ENCODE measurements at places on chromosomes 1 and 21. TPM values are rescaled to one million over a fixed set of nuclear protein-coding genes. Genes with fewer than 3 reads are reported as not detected.

The NBPF10 gene
- total RNA-seq, result 3.6 TPM

DNA sequence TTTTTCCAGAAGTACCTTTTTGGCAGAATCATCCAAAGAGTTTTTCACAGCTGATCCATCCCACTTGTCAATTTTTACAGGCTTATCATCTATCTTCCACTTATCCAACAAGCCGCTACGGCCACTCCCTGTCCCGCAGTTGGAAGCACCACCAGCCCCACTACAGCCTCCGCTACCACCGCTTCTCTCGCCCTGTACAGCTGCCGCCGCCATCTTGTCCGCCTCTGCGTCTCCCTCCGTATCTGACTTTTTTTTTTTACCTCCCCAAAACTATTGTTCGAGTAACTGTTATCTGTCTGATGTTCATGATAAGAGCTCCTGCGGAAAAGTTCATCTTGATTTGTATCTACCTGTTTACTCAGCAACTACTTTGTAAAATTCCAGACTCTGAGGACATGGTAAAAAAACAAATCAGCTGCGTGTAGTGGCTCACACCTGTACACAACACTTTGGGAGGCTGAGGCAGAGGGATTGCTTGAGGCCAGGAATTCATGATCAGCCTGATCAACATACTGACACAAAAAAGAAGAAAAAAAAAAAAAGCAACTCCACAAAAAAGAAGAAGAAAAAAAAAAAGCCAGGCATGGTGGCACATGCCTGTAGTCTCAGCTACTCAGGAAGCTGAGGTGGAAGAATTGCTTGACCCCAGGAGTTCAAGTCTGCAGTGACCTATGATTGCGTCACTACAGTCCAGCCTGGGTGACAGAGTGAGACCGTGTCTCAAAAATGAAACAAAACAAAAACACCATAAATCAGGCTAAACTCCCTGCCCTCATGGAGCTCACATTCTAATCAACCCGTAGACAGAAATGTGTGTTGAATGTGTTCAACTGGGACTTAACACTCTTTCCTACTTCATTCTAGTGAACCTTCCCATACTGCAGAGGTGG is 8.0 kb upstream of the EYA3 start:
- DNase-seq, result no peak

GRCh38 chr1:57424231-57425027 is 569 bp upstream of the DAB1 start:
- DNase-seq, result no peak

GRCh38 chr1:232922485-232922884 is 27.9 kb upstream of the NTPCR start:
- no peak for DNase-seq

DNA sequence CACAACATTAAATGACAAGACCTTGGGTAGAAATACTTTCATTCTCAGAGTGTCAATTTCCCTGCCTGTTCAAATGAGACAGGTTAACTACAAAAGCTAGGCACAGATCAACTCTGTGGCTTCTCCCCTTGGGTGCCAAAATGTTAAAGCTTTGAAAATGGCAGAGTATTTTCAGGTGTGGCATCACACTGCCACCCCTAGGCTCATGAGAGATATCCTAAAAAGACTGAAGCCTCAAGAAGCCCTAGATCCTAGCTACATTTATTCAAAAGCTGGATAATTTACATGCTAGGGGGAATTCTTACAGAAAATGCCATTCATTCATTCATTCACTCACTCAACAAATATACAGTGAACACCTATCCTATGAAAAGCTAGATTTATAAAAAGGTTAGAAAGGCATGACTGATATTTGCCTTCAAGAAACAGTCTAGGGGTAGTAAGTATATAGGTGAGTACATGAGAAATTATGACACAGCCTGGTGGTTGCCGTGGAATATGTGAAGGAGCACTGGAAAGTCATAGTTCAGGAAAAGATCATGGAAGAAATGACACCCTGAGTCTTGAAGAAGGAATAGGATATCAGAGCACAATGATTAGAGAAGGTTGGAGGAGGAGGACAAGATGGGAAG is 15.9 kb upstream of the RAB4A start:
- DNase-seq, result no peak

The OR2G6 gene
- 0.98 TPM for total RNA-seq

DNA sequence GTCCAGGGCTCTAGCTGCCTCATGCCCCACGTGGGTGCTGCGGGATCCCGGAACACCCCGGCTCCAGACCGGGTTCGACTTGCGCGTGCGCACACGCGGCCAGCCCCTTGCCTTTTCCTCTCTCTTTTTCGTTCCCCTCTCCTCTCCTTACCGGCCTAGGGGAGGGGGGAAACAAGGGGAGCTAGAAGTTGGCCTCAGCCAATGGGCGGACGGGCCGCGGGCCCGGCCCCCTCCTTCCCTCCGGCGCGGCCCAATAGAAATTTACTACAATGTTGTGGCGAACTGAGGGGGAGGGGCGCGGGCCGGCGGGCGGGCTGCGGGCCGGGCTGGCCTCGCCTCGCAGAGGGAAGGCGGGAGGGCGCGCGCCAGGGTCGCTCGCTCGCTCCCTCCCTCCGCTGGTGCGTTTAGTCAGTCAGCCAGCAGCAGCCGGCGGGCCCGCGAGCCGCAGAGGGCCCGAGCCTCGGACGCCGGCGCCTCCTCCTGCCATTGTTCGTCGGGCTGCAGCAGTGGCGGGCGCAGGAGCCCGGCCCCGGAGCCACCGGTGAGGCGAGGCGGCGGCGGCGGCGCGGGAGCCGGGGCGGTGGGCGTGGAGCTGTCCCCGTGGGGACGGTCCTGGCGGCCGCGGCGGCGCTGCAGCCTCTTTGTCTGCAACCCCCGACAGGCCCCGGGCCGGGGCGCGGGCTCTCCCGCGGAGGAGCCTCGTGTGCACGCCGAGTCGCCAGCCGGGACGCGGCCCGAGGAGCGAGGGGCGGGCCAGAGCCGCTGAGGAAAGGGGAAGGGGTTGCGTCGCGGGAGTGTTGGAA is at the start of gene EPB41:
EPB41 (plus strand) TSS at position 342 of the 803 bp plus-strand sequence. CDS start 72,869 bp downstream, outside the sequence.
- DNase-seq, result peak; percentile 95

- DNase-seq, result no peak
These were observed 159.1 kb downstream of the NFIA start for GRCh38 chr1:61241411-61241838.

- DNase-seq, result no peak
These were observed 6.6 kb downstream of the TBX19 start for GRCh38 chr1:168287237-168287664.

The SPRR5 gene
- 10.7 TPM for total RNA-seq

The FBXO2 gene
- total RNA-seq, result 8.2 TPM

DNA sequence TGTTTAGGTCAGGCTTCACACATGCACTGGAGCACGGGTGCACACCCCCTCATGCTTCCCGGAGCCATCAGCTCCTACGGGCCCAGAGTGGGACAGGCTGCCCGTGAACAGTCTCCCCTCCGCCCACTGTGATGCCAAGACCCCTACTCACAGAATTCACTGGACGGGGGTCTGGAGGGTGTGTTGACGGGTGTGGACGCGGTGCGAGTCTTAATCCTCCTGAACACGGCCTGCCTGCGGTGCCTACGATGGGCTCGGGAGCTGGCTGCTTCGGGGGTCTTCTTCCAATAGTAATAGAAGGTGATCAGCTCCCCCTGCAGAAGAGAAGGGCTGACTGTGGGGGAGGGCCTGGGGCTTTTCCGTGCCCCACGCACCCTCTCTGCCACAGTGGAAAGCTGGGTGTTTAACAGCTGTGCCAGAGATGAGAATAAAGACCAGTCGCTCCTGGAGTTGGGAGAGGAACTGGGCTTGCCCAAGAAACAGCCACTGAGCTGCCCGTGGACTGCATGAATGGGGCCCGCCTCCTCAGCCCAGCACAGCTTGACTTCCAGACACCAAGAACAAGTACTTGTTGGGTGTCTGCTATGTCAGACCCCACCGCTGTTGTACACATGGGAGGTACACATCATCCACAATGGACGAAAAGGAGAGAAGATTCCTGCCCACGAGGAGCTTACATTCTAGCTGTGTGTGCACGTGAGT is 47.9 kb downstream of the SLC45A1 start:
- no peak for DNase-seq

The C1QC gene
- 26.5 TPM for total RNA-seq

DNA sequence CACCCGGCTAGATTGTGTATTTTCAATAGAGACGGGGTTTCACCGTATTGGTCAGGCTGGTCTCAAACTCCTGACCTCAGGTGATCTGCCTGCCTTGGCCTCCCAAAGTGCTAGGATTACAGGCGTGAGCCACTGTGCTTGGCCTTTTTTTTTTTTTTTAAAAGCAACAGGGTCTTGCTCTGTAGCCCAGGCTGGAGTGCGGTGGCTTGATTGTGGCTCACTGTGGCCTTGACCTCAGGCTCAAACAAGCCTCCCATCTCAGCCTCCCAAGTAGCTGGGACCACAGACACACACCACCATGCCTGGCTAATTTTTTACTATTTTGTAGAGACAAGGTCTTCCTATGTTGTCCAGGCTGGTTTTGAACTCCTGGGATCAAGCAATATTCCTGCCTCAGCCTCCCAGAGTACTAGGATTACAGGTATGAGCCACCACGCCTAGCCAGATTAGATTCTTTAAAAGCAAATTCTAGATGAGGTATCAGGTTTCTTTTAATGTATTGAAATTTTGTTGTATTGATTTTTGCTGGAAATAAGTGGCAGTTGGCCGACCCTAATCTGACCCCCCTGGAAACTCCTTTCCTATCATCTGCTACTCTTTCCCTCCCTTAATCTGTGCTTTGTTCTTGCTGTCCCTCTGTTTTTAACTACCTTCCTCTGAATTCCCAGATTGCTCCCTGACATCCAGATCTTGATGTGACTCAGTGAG is 26.6 kb downstream of the ZFYVE9 start:
- DNase-seq, result no peak

The SPRR1B gene
- total RNA-seq, result 232 TPM

DNA sequence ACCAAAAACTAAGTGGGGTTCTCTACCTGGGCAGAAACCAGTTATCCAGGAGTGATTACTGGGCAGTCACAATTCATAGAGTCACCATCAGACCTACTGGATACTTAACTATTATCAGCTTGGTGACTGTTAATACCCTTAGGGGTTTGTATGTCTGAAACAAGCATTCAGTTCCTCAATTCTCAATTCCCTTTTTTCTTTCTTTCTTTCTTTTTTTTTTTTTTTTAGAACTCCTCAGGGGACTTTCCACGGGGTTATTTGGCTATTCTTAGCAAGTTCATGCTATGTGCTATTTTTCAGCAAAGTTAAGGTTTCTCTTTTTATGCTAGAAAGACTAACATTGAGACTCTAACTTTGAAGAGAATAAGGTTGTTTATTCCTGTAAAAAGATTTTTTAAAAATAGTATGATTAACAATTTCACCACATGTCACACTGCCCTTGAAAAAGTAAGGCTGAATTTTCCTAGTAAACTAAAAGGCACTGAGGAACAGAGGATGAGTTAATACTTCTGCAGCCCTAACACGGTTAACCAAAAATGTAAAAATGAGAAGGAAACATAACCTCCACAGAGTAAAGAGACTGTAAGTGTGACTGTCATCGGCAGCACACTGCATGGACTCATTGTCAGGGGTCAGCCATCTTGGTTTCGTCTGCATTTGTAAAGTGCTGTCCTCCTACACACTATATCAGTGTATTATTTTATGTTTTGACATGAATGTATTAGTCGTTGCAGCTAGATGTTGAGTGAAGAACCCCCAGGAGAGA is 310.2 kb downstream of the NTNG1 start:
- no peak for DNase-seq

DNA sequence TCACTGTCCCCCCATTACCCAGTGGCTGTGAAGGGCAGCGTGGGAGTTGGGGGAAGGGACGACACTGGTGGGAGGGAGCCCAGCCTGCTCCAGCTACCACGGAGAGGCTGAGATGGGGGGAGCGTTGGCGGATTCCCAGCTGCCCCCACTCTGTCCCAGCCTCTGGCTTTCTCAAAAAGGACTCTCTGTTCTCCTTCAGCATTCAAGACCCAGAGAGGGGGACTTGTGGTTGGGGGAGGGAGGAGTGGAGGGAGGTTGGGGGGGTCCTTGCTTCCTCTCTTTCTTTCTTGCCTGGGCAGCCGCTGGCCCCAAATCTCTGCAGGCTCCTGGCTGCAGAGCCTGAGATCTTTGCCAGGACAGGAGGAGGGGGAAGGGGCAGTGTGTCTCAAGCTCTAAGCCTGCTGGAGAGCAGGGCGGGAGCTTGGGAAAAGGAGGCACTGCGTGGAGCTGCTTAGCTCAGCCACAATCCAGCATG is 2.2 kb downstream of the ATP1A2 start:
- no peak for DNase-seq

GRCh38 chr1:91700332-91700731 is 185.6 kb downstream of the TGFBR3 start:
- DNase-seq, result no peak

The PRAMEF8 gene
- not detected for total RNA-seq

The TMEM234 gene
- 17.5 TPM for total RNA-seq

- DNase-seq, result no peak
These were observed 3.1 kb downstream of the ASCL5 start for GRCh38 chr1:201123866-201124265.

DNA sequence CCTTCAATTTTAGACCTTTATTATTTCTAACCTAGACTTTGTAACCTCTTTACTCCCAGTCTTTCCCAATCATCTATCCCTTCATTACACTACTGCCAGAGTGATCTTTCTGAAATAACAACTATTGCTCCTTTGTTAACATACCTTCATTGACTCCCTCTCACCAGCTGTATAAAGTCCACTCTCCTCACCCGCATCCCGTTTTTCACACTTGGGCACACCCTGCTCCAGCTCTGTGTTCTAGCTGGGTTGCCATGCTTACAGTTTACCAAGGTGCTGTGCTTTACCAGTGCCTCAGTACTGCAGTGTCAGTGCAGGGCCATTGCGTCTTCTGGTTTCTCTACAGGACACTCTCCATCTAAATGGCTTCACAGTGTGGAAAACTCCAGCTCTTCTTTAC is 148.2 kb downstream of the NFIA start:
- no peak for DNase-seq

The OR10J1 gene
- total RNA-seq, result not detected

The OR2T35 gene
- total RNA-seq, result not detected

GRCh38 chr1:168774241-168774640 is 45.2 kb upstream of the DPT start:
- DNase-seq, result no peak

- no peak for DNase-seq
These were observed 1.1 kb downstream of the ARHGAP30 start for GRCh38 chr1:161068306-161069234.

GRCh38 chr1:21631944-21632887 is 36.9 kb downstream of the RAP1GAP start:
- DNase-seq, result no peak

DNA sequence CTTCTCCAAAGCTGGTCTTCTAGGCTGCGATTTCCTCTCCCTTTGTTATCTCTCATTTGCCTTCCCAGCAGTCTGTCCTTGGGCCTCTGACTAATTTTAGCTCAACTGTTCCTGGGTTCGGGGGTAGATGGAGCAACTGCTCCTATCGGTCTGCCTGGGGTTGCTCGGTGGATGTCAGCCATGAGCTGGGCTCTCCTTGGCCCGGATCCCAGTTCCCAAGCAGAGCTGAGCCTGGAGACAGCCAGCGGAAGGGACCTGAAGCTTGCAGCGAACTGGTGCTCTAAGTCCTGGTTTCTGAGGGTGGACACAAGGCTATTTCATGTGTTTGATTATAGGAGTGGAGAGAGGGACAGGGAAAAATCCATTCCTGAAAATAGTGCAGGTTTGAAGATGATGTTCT is 423.0 kb downstream of the RPS6KC1 start:
- no peak for DNase-seq

The CD247 gene
- total RNA-seq, result not detected

The TMEM201 gene
- total RNA-seq, result 12.0 TPM

The HSD11B1 gene
- total RNA-seq, result 51.0 TPM

- DNase-seq, result no peak
These were observed 31.2 kb upstream of the CSF3R start for GRCh38 chr1:36513676-36514473.

The ABL2 gene
- total RNA-seq, result 6.8 TPM

The MASP2 gene
- total RNA-seq, result not detected
